ENCODE measurements at places on chromosomes 7 and 10.

DNA sequence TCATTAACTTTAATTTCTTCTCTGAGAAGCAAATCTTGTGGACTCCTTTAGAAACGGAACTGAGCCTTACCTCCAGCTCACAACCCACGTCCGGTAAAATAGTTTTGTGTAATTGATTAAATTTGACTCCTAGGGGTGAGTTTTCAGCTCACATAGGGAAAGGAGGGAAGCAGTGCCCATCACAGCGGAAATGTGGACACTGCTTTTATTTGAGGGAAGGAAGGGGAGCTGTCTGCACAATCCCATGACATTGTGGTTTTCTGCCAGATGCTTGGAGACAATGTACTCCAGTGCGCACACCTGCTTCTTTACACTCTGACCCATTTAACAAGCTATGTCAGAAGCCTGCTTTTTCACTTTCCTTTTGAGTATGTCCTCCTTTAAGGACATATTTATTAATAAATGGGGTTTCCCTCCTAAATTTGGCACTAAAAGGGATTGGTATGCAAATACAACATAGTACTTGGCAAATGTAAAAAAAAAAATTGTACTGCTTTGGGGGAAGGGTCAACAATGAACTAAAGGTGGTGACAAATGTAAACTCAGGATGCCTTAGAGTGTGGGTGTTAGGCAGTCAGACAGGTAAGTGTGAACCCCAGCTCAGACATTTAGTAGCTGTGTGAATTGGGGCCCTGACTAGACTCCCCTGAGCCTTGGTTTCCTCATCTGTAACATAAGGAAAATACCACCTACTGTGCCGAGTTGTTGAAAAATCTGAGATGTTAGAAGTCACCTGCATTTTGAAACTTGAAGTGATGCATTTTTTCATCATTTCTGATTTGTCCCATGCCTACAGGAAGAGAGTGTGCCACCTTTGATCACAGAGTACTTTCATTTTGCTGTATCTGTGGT lies 90.2 kb upstream of the KLF6 start:
- peak; percentile 92 for DNase-seq

- no peak for DNase-seq
Observed at GRCh38 chr10:33385015-33385414, 50.5 kb upstream of the NRP1 start.

DNA sequence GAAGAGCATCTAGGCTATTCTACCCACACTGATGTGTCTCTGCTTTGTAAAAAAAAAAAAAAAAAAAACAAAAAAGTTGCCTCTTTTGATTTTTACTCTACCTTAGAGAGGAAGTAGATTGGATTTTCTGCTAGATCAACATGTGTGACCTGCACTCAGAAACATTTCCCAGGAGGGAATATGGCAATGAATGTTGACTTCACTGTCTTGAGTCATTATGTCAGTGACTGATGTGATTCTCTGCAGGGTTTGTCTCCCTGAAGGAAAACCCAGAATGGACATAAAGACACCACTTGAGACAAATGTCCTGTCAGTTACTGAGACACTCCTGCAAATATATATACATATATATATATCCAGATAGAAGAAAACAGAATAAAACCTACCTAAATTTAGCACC lies 370.3 kb downstream of the BMPER start:
- DNase-seq = no peak

DNA sequence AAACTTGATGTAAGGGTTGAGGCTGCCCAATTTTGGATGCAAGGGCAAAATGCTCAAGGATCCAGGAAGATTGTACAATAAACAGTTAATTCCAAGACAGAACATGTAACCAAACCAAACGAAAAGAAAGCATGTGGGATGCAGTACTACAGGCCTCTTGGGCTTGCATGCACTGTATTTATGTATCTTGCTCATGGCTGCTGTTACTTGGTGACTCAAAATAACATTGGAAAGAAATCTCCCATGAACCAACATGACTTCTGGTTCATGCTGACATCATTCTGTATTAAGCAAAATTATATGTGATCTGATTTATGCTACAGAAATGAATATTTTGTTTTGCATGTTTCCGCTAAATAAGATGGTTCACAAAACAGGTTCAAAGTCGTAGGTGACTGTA lies 65.9 kb upstream of the FZD1 start:
- DNase-seq = no peak

DNA sequence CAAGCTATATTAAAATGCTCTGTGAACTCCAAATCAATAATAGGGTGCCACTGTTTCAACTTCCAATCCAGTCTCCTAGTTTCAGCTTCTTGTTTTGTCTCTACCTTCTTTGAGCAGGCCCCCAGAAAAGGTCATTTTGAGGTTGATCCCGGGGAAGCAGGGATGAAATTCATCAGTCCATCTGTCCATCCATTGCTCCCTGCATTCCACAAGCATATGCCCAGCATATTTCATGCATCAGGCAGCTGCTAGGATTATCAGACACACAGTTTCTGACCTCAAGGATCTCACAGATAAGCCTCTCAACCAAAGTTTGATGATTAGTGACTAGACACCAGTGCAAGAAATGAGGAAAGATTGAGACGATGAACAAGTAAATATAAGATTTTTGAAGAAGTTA lies 186.6 kb upstream of the PDE1C start:
- DNase-seq = no peak

DNA sequence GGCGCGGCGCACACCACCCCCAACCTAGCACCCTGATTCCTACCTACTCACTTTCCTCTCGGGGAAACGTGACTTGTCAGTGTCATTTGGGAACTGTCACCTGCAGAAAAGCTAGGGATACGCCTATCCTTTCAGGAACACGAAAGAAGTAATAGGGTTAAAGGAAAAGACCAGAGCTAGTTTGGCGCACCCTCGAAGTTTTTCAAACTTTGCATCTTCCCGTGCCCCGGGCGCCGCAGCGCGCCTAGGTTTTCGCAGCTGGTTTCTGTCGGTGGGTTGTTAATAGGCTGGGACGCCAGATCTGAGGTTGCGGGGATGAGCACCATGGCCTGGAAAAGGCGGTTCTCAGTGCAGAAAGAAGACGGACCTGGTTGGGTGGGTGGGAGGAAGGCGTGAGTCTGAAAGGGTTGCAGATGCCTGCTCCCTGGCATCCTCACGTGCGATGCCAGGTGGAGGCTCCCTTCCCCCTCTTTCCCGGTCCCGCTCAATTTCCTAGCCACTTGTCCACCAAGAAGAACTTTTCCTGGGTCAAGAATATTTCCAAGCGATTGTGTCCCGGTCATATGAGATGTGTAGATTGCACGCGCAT lies 568 bp upstream of the MEOX2 start:
- DNase-seq = no peak

DNA sequence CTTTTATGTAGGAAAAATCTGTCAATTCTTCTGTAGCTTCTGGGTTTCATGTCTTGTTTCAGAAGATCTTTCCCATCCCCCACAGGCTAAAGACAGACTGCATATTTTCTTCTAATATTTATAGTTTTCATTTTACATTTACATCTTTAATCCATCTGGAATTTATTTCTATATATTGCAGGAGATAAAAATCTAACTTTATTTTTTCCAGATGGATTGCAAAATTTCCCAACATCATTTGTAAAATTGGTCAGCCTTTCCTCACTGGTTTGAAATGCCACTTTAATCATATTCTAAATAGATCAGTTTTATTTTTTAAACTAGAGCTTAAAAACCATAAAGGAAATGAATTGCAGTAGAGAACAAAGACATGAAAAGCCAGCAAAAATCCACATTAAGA lies 46.9 kb downstream of the TMEM26 start:
- DNase-seq = no peak

DNA sequence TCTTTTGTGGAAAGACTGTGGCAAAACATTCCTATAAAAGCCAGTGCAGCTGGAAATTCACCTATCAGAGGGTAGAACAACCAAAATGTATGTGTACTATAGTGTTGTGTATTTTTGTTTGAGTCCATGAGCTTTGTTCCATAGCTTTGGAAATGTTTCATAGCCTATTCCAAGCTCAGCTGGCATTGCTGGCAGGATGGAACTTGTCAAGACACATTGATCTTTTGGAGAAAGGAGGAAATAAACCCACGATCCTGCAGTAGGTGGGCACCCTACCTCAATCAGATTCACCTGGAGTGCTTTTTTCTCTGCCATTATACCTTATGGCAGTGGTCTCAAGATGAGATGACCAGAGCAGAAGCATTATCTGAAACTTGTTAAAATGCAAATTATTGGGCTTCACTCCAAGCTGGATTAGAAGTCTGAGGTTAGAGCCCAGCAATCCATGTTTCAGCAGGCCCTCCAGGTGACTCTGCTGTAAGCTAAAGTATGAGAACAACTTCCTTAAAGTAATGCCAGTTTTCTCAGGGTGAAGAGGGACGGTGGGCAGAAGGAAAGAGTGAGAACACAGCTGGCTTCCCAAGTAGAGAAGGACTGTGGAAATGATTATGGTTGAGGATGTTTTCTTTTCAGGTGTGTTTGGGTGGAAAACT lies 30.3 kb upstream of the CDK1 start:
- DNase-seq = no peak

GRCh38 chr7:35482231-35482630 lies 212.7 kb downstream of the HERPUD2 start:
- DNase-seq = no peak

DNA sequence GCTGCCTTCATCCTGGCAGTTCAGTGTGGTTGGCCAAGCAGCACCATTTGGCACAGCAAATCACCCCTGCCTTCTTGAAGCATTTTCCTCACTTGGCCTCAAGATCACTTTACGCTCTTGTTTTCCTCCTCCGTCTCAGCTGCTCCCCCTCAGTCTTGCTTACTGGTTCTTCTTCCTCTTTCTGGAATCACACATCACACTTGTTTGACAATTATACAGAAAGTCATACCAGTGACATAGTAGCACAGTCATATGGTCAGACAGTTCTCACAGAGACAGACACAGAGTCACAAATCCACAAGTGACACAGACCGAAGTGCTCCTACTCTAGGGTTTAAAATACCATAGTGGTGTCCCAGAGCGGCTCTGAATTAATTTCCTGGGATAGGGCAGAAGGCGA lies 43.8 kb upstream of the ARL4A start:
- no peak for DNase-seq

DNA sequence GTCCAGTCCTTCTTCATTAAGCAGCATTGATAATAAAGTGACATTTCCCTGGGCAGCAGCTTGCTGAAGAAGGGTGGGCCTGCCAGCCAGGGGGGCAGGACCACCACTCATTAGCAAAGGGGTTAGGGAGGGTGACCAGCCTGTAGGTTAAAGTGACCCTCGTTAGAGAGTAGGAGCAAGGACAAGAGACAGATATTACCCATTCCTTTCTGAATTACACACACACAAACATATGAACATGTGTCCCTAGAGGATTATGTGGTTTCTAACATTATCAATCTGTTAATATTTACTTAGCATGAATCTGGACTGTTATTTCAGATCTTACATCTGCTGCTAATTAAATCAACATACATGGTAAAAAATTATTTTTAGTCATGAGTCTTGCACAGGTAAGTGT lies 88.9 kb downstream of the CTTNBP2 start:
- no peak for DNase-seq

- no peak for DNase-seq
Observed at GRCh38 chr10:70838270-70838805, 22.6 kb downstream of the SGPL1 start.

GRCh38 chr10:15254808-15255648 lies 86.5 kb upstream of the NMT2 start:
- peak; percentile 90 for DNase-seq

- DNase-seq = no peak
Observed at GRCh38 chr7:93601363-93601762, 26.8 kb upstream of the CALCR start.

DNA sequence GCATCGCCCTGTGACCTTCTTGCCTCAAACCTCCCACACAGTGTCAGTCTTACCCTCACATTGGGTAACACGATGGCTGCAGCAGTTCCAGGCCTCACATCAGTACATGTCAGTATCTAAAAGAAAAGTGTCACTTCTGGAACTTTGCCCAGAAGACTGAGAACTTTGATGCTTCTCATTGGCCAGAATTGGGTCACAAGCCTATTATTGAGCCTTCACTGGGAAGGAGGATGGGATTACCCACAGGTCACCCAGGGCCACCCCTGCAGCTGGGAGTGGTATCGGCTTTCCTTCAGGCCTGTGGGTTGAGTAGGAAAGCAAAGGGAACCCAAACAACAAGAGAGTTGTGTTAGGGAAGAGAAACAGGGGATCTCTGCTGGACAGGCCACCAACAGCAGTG lies 111.5 kb downstream of the NPY start:
- DNase-seq = no peak

DNA sequence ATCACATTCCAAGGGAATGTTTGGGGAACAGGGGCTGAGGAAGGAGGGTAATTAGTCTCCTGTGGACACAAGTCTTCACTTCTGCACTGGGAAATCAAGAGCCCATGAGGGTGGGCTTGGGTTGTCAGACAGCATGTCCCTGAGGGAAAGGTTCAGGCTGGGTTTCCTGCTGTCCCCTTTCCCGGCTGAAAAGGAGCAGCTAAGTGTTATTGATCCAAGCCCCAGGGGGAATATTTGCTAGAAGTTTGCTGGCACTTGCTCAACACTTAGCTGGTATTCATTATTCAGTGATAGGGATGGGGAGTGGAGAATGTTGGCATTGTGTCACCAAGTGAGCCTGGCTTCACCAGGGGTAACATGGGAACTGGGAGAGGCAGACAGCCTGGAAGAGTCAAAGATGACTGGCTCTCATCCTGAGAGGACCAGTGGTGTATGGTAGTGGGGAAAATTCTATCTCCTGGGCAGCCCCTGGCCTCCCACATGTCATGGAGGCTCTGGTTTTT lies 344.4 kb upstream of the PODXL start:
- no peak for DNase-seq

- peak; percentile 50 for DNase-seq
Observed at GRCh38 chr10:90148116-90148855, 446.9 kb downstream of the KIF20B start.

GRCh38 chr7:142554560-142555532 lies 194.4 kb upstream of the PRSS1 start:
- no peak for DNase-seq

DNA sequence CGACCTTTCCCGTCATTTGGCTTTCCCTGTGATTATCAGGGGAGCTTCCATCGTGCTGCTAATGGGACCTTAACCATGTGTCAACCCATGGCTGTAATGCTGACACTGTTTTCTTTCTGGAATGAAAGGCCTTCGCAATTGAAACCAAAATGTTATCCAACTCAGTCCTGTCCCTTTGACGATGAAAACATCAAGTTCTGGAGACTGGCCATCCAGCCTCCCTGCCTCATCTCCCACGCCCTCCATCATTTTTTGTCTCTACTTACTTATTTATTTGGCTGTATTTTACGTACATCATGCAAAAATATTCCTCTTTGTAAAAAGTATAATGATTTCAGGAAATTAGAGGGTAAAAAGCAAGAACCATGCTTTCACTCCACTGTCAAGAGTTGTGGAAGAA lies 69.8 kb downstream of the EGFR start:
- DNase-seq = no peak

Measured in MM.1S (cell line).